ENCODE measurements at places on chromosomes 7 and 10.

GRCh38 chr10:75037171-75038153 lies 74.0 kb upstream of the SAMD8 start:
- DNase-seq = no peak

GRCh38 chr7:44791278-44792219 lies 4.9 kb upstream of the PPIA start:
- no peak for DNase-seq

DNA sequence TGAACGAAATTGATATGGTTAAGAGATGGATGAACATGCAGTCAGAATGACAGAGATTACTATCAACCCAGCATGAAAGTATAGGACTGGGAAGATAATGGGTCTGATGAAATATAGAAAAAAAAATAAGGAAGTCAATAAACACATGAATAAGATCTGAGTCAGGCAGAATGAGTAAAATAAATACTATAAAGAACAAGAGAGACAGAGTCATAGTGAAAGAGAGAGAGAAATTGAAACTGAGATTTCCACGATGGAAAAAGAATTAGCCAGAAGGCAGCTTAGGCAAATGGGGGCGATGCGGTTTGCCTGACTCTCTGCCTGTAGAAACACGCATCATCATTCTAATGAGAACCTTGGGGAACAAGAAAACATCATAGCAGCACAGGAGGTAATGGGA lies 26.6 kb downstream of the SEMA3D start:
- no peak for DNase-seq

DNA sequence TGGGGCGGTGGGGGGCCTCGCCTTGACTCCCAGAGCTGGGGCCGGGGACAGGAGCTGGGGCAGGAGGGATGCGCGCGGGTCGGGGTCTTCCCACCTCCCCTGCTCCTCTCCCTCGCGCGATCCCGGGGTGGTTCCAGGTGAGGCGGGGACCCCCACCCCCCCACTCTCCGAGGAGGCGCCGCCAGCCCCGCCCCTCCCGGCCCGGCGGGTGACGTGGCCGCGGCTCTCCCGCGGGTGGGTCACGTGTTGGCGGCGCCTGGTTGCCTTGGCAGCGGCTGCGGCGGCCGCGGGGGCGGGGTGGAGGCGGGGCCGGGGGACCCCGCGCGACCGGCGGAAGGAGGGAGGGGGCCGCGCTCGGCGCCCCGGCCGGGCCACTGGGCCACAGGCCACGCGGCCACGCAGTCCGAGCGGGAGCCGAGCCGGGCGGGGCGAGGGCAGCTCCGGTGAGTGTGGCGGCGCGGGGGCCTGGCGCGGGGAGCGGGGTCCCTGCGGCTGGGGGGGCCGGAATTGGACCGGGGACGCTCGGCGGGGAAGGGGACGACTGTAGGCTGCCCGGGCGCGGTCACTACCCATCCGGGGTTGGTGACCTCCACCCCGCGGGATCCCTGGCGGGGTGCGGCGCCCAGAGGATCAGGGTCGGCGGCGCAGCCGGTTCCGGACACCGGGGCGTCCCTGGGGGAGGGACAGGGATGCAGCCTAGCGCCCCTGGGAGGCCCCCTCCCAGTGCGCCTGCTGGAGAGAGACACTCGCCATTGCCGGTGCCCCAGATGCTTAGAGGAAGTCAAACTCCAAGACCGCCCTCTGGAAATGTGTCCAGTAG lies at the start of gene ORAI2:
Gene ORAI2, plus strand, starts transcription at position 357 of the 820 bp plus-strand sequence. CDS start 5,382 bp downstream, outside the sequence.
- peak; percentile 88 for DNase-seq

DNA sequence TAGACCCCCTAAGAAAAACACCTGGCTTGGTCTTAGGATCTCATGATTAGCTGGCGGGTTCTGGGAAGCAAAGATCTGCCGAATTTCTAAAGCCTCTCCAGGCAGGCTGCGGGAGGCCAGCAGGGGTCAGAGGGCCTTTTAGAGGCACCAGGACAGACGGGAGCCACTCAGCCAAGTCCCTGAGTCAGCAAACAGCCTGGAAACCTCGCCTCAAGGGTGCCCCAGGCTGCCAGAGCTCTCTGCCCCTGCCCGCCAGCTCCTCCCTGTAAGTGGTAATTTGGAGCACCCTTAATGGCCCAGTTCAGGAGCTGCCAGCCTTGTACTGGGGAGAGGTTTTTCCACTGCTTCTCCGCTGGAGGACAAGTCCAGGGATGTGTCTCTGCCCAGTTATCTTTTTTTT lies 88.7 kb downstream of the HIP1 start:
- DNase-seq = no peak

DNA sequence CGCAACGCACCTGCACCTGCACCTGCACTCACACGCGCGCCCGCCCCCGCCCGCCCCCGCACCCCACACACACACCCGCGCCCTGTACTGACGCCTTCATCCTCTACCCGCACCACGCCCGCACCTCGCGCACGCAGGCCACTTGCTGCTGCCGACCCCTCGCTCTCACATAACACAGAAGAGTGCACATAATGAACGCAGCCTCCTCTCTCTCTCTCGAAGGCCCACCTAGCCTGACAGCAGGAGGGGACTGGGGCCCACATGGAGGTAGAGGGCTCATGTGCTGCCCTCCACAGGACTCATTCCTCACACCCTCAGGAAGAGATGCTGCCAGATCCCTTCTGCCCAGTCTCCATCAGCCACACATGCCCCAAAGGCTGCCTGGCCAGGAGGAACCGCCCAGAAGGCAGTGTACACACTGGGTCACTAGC lies 432 bp upstream of the CAMK2B start:
- DNase-seq = no peak

DNA sequence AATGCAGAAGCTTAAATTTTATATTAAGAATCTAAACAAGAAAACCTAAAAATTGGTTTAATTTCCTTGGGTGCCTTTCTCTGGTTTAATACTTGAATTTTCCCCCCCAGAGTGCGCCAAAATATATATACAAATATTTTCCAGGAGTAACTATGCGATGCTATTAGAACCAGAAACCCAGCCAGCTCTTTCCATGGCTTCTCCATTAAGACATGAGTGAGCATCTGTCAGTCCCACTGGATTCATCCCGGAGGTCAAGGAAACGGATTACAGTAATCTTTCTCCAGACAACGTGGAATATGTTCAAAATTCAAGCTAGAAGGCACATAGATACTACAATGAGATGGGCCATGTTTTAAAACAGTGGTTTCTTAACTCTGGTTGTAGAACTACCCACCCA lies 148.8 kb downstream of the TAX1BP1 start:
- no peak for DNase-seq

GRCh38 chr7:134374791-134375190 lies 58.1 kb upstream of the SLC35B4 start:
- no peak for DNase-seq

- no peak for DNase-seq
Measured at GRCh38 chr7:31443457-31443856, 70.4 kb upstream of the ITPRID1 start.

- no peak for DNase-seq
Measured at GRCh38 chr7:140084972-140085371, 22.2 kb upstream of the PARP12 start.

DNA sequence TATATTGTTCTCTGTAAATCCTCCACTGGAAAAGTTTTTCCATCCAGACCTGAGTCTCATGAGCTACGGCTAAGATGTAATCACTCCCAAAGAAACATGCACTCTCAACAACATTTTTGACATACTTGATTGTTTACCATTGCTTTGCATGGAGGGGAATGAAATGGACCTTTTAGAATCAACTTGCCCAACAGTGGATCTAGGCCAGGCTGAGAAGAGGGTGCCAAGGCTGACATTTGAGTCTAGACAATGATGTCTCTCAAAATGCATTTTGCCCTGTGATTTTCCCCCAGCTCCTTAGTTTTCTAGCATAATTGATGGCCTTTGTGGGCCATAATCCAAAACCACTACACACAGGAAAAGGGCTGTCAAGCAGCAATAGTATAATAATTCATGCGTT lies 297.9 kb upstream of the KLF6 start:
- no peak for DNase-seq

DNA sequence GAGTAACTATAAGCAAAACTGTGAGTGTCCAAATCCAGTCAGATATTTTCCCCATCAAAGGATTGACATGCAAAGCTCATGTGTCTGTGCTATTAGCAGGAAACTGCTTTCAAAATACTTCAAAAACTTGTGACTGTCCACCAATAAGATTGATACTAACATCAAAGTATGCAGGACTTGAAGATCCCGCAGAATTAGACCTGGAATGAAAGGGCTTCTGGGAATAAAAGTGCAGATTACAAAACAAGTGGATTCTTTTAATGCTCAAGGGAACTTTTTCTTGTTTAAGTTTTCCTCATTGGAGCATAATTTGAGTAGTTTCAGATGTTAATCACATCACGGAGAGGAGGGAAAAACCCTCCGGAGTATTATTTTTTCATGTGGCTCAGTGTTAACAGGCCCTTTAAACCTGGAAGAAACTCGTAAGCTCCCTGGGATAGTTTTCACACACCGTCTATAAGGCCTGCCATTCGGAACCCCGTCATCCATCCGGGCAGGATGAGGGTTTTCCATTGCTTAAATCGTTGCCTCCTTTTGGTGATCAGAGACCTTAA lies 33.9 kb upstream of the MKX start:
- no peak for DNase-seq

GRCh38 chr10:34815185-34816084 lies at the start of gene PARD3:
Gene PARD3 (minus strand): TSS chr10:34815296. CDS start chr10:34814995, 301 bp downstream.
- DNase-seq = no peak

- DNase-seq = no peak
Measured at GRCh38 chr7:32536585-32536984, 41.3 kb downstream of the AVL9 start.

DNA sequence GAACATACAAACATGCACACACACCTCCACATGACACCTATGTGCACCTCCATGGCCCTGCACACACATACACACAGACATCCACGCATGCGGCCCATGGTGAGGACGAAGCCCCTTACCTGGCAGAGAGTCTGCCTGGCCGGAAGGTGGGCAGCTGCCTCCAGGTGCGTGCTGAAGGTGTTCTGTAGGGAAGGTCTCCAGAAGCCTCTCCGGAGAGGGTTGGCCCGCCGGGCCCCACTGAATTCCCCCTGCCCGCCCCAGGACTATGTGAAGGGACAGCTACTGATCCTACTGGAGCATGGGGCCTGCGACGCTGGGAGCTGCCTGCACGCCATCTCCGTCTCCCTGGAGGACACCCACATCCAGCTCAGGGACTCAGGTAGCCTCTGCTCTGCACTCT lies 8.5 kb upstream of the ZNF467 start:
- DNase-seq = no peak

DNA sequence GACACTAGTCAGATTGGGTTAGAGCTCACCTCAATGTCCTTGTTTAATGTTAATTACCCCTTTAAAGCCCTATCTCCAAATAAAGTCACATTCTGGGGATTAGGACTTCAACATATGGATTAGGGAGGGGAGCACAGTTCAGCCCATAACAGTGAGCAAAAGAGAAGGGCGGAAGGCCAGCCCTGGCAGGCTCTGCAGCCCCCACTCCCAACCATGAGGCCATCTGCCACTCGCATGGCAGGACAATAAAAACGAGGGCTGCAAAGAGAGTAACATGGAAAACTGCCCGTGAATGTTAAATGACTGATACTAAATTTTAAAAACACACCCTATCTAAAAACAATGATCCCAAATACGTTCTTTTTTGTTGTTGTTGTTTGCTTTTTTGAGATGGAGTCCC lies 38.7 kb downstream of the RGS10 start:
- no peak for DNase-seq

DNA sequence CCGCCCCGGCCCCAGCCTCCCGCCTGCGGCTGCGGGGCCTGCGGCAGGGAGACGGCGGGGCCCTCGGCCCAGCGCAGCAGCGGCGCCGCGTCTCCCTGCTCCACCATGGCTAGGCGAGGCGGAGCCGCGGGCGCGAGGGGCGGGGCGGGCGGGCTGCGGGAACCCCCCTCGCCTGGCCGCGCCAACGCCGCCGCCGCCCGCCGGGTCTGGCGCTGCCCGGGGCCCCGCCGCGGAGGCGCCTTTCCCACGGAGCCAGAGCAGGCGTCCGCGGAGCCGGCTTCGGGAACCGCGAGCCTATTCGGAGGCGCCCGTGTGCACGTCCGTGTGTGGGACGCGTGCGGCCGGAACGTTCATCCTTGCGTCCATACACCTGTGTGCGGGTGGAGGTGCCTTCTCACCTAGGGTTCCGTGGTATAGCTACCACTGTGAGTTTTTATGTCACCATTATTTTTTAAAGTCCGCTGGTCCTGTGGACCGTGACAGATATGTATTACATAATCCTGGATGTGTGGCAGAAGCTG lies at the start of gene DENND11:
Gene DENND11, minus strand, starts transcription at position 120 of the 521 bp plus-strand sequence. Its CDS starts 13 bp downstream, at position 107.
- DNase-seq = peak; percentile 26

- no peak for DNase-seq
Measured at GRCh38 chr10:95328013-95328412, 37.2 kb upstream of the PDLIM1 start.

- no peak for DNase-seq
Measured at GRCh38 chr10:51076299-51076841, 2.1 kb downstream of the PRKG1 start.

- peak; percentile 33 for DNase-seq
Measured at GRCh38 chr10:22682237-22683139, 31.9 kb downstream of the PIP4K2A start.

DNA sequence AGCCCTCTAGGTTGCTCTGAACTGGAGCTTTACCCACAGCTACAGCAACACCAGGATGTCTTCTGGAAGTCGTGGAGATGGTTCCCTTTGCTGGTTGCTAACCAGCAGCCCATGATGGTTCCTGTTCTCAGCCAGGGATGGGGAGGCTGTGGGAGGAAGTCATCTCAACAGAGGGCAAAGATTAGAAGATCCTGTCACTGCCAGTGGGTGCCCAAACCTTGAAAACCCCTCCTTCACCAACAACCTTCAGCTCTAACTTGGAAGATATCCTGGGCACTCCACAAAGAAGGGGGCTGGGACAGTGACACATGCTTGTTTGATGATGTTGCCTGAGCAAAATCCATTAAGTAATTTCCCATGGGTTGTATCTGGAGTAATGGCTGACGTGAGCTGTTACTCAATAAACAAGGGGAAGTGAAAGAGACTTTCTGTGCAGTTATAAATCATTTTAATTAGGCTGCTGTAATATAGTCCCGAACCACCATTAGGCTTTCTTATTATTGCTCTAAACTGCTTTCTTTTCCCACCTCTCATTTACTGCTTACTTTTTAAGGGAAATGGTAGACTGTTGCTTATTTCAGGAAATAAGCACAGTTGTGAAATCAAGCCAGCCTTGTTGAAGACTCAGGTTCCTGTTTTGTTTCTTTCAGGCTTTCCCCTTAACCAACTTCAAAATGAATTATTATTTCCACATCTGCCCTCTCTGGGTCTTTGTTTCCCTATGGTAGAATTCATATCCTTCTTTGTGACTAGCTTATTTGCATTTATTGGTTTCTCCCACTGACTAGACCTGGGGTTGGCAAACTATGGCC lies 124.8 kb downstream of the PPP1R17 start:
- DNase-seq = no peak

- DNase-seq = no peak
Measured at GRCh38 chr7:157520249-157520648, 183.4 kb downstream of the DNAJB6 start.

DNA sequence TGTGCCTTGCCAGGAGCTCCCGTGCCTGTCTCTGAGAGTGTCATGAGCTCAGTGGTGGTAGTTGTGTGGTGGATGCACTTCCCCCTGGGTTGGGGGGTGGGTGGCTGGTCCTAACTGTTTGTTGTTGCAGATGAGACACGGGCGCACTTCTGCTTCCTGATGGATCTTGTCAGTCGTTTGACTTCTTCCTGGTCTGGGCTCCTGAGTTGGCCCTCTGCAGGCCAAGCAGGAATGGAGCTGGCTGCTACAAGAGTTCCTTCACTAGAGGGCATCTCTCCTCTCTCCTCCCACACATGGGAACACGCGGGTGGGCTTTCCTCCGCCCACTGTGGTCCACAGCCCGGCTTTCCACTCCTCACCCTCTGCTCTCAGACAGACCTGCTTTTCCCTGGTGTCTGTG lies 82.0 kb downstream of the BMS1 start:
- DNase-seq = no peak

GRCh38 chr7:92657391-92657790 lies 67.2 kb upstream of the FAM133B start:
- no peak for DNase-seq

All from activated T-cell treated with anti-CD3 and anti-CD28 coated beads for 4 hours (primary cell).